ENCODE measurements at places on chromosomes 6 and 20.
A peak's percentile ranks its signal among the peaks of the same experiment; 100 is the strongest.

- DNase-seq = no peak
Measured at GRCh38 chr20:63711085-63711645, 3.3 kb downstream of the ZGPAT start.

GRCh38 chr6:1108198-1108597 lies 203.7 kb upstream of the FOXQ1 start:
- no peak for DNase-seq

GRCh38 chr20:23870461-23870860 lies 9.1 kb downstream of the CST5 start:
- DNase-seq = no peak

DNA sequence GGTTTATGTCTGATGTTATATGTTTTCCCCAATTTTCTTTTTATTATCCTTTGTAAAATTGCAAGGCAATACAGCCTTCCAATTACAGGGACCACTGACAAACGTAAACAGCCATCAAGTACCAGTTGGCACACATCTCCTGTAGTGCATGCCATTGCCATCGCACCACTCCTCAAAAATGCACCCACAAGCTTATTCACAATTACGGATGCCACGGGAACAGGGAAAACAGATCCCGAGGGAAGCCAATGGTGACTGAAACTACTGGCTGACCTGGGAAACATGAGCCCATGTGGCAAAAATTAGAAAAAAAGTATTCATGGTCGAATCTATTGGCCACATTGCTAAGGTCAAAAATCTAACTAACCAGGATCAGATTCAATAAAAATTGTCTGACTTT lies 395.2 kb downstream of the PAX1 start:
- no peak for DNase-seq

GRCh38 chr6:105921781-105922180 lies 164.4 kb upstream of the PRDM1 start:
- DNase-seq = no peak

DNA sequence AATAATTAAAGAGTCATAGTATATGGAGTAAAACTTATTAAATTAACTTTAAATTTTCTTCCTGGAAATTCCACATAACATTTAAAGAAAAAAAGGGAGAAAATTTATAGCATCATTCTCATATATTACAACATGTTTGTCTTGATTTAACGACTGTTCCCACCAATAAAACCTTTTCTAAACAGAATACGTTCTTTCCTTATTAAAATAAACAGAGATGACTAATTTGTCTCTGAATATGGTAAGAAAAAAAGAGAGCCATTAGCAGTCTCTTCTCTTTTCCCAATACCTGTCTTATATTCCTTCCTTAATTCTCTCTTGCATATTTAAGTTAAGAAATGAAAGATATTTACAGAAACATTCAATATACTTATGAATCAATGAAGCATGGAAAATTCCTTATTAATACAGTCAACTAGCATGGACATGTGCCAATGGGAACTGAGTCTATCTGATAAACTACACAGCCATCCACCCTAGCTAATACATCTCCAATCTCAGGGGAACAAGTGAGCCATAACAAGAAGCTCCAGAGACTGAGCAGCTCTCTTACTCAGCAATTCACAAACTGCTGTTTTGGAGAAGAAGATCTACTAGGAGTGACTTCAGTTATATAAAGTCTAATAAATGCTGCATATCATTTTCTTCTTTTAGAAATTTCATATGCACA lies 347.1 kb upstream of the MANEA start:
- no peak for DNase-seq

- no peak for DNase-seq
Measured at GRCh38 chr6:69705954-69706353, 90.9 kb downstream of the LMBRD1 start.

GRCh38 chr6:37700620-37700973 lies 2.9 kb upstream of the MDGA1 start:
- no peak for DNase-seq

DNA sequence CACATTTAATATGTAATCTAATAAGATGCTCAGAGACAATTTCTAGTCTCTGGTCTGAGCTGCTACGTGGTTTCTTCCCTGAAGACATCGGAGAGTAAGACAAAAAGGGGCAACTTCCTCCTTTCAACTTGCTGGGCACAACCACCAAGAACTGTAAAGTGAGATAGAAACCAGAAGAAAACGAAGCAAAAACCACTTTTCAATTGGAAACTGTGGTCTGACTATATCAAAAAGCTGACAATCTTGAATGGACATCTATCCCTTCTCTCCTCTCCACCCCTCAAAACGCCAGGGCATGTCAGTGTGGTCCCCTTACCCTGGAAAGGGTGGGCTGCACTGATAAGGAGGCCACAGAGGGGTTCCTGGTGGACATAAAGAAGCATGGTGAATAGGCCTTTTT lies 269.1 kb downstream of the CD83 start:
- DNase-seq = no peak

DNA sequence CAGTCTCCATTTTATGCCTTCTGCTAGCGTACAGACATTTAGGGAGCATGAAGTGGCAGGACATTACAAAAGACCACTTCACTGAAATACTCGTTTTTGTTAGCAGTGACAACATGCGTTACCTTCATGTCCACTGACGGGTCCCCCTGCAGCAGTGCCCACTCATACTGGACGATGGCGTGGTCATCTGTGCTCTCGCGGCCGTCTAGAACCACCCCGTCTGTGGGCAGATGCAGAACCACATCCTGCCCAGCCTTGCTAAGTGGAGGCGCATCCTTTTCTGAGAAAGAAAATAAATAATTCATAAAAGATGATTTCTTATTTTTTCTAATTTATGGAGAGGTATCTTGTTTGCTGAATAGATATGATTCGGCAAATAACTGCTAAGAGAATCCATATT lies 11.3 kb downstream of the LRP11 start:
- no peak for DNase-seq

- peak; percentile 24 for DNase-seq
Measured at GRCh38 chr20:58850693-58851174, at the start of gene GNAS-AS1. Gene GNAS-AS1, minus strand, starts transcription at chr20:58850902.

- no peak for DNase-seq
Measured at GRCh38 chr6:47352194-47352920, 42.7 kb upstream of the TNFRSF21 start.

DNA sequence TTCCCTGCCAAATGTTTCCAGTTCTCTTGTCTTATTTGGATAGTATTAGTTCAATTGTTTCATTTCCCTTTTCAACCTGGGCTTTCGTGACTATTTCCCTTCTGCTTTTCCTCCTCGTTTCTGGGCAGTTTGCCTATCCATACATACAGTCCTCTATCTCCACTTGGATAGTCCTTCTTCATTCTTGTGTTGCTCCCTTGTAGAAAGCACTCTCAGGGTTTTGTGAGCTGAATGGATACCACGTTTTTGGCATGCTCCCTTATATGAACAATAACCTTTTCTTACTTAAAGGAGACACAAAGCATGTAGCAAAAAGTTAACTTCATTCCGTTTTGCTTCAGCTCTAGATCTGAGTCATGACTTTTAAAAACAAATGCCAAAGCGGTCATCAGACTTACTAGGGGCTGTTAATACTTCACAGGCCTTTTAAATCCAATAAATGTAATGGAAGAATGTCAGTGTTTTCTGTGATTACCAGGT lies 16.6 kb downstream of the CRYBG1 start:
- DNase-seq = peak; percentile 6

DNA sequence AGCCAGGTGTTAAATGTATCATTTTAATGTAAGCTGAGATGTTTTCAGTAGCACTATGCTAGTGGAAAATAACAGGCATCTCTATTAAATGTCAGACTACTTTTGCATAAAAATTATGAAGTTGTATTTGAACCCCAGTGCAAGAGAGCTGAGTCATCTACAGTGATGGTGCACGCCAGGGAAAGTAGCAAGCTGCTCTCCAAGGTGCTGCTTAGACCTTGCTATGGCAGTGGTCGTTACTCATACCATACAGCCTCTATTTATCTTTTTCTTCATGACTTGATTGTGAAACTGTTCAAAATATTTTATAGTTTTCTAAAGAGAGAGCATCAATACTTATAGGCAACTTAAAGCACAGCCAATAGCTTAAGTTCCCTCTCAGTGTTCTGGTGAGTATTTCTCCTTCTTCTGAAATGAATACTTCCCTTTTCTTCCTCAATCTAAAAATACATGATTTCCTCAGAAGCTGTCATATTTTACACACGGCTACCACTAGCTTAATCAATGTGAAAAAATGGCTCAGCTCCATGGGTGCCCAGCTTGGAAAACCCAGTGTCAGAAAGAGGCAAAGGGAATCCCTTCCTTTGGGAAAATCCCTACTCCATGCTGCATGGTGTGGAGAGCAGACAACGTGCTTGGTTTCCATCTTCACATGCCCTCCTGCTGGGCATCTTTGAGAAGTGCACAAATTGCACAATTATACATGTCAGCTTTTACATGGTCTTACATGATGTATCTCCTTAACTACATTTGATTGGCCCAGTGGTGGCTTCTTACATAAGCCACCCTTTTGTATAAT lies 105.6 kb downstream of the ELOVL4 start:
- no peak for DNase-seq

- DNase-seq = no peak
Measured at GRCh38 chr6:617456-618100, 39.3 kb downstream of the HUS1B start.

- DNase-seq = no peak
Measured at GRCh38 chr6:158042245-158042798, 60.7 kb downstream of the SYNJ2 start.

- DNase-seq = no peak
Measured at GRCh38 chr6:124423621-124424020, 538.6 kb upstream of the RNF217 start.

All from forelimb muscle (tissue), 1 donor.